ENCODE measurements at places on chromosomes 16 and 17.

DNA sequence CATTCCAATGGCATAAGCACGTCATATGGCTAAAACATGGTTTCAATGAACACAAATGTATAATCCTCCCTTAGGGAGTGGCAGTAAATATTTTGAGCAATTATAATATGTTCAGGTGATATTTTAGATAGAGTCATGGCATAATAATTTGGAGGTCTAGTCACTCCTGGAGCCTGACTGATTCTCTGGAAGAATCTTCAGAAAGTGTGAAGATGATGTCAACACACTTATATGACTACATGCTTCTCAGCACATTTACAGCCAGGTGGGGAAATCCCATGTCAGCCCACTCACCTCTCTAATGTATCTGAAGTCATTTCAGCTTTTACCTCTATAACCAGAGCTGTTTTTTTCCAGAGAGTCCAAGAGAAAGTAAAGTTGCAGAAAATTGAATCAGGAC lies 474.8 kb downstream of the SHISA9 start:
- no peak for DNase-seq

DNA sequence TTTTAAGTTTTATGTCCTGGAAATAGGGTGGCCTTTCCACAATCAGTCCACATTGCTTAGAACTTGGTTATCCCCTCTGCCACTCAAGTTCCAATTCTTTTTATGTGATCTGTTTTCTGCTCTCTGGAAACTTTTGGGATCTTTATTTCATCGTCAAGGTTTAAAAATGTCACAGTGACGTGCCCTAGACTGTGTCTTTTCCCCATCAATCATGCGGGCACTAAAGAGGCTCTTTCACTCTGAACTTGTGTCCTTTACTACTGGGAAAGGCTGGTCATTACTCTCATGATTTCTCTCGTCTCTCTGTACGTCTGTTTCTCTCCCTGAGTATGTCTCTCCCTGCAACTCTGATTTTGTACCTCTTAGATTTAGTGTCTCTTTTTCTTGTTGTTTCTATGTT lies 189.8 kb upstream of the AXIN2 start:
- no peak for DNase-seq

DNA sequence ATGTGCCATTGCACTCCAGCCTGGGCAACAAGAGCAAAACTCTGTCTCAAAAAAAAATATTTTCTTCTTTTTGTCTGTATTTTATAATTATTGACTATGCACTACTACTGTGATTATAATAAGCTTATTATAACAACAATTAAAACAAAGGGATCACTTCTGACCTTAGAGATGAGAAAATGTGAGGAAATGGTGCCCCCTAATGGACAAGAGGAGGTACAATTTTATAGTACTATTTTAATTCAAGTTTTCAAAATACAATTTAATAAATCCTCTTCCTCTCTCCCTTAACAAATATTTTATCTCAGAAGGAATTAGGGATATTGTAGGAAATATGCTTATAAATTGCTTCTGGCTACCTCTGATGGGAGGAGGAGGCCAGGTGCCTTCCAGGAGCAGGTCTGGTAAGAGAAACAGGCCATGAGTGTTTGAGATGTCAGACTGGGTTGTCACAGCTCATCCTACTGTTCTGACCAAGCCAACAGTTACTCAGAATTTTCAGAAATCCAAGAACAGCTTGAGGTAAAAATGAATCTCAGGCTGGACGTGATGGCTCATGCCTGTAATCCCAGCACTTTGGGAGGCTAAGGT lies 14.0 kb downstream of the VPS53 start:
- DNase-seq: no peak

DNA sequence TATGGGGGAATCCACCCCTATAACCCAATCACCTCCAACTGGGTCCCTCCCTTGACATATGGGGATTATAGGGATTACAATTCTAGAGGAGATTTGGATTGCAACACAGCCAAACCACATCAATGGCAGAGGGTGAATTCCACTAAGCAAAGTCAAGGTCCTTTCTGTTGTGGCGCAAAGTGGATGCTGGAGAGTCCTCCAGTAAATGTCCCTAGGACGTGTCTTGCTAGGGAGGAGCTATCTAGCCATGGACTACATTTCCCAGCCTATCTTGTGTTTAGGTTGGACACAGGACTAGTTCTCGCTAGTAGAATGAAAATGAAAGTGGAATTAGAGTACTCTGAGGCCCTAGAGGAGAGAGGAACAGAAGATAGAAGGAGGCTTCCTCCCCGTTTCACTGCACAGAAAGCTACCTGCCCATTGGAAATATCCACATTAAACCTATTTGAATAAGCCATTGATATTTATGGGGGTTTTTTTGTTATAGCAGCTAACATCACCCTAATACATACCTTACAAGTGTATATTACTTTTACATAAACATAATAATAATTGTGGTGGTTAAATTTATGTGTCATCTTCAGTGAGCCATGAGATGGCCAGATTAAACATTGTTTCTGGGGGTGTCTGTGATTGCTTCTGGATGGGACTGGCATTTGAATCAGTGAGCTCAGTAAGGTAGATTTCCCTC lies 56.7 kb upstream of the ERCC4 start:
- DNase-seq: no peak

- DNase-seq: no peak
These were observed 5.1 kb upstream of the ITPRIPL2 start for GRCh38 chr16:19108409-19109287.

DNA sequence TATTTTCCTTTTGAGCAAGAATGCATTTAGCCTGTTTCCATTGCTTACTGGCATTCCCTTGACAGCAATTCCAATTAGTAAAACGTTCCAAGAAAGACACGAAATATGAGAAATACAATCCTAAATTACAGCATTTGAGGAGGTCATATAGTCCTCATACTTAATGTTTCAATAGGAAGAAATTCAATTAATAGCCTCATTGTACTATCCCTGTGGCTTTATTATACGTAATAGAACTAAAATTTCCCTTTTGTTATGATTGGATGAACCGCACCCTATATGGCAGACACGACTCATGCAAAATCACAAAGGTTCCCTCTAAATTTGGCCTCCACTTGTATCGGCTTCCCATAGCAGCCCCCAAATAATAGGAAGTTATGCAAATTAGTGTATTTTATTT lies 291.7 kb downstream of the CEP112 start:
- DNase-seq: no peak

GRCh38 chr17:65886315-65887245 lies 305.4 kb downstream of the CEP112 start:
- DNase-seq: no peak

Data from substantia nigra (tissue), 51 donors.